ENCODE measurements at places on chromosomes 6 and 20.

GRCh38 chr20:47191074-47191673, 165.3 kb downstream of the ZMYND8 start:
- no peak for DNase-seq

- no peak for DNase-seq
Measured at GRCh38 chr20:8154638-8155037, 22.6 kb downstream of the PLCB1 start.

GRCh38 chr20:13221313-13221672, 219 bp downstream of the ISM1 start:
- DNase-seq = no peak

- DNase-seq = no peak
Measured at GRCh38 chr6:165846123-165846966, 183.3 kb upstream of the PDE10A start.

- no peak for DNase-seq
Measured at GRCh38 chr6:35267897-35268296, 8.4 kb downstream of the ZNF76 start.

DNA sequence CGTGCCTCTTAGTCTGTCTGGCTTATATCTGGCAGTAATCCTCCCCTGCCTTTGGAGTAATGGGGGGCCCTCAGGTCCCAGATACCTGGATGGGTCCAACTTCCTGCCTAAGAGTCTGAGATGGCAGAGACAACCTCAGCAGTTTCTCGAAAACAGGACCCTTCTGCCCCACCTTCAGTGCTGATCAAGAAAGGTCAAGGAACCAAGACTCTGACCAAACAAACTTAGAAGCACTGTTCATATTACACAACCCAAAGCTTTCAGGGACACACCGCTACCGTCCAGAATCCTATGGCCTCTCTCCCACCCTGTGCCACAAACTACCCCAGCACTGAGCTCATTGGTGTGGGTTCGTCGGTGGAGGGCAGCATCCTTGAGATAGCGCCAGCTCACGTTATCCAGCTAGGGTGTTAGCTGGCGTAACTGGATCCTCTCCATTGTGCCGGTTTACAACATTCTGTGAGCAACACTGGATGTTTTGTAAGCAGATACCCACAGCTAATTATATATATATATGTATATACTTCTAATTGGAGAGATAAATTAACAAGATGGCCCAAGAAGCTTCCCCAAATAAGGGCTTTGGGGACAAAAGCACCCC, 7.6 kb upstream of the TMC2 start:
- no peak for DNase-seq

GRCh38 chr6:30877419-30878262, 6.7 kb upstream of the DDR1 start:
- DNase-seq = peak; percentile 66

- DNase-seq = no peak
Measured at GRCh38 chr20:34045930-34046725, 52.4 kb downstream of the RALY start.

- no peak for DNase-seq
Measured at GRCh38 chr20:43432498-43432897, 25.2 kb upstream of the SRSF6 start.

GRCh38 chr6:42431356-42431755, 20.4 kb downstream of the TRERF1 start:
- no peak for DNase-seq

DNA sequence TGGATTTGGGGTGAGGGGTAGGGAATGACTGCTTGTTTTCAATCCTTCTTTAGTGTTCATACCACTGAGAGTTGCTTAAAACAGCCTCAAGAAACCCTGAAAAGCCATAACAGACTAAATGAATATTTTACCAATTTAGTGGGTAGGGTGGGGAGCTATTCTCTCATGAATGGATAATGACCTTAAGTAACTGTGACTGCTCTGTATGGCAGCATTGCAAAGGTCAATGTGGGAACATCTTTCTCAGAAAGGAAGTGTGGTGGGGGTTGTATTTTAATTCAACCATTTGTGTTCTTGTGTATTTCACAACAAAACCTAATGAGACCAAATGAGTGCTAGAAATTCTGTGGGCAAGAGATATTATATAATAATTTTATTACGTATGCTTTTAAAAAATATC, 55.7 kb downstream of the PHACTR2 start:
- DNase-seq = no peak

DNA sequence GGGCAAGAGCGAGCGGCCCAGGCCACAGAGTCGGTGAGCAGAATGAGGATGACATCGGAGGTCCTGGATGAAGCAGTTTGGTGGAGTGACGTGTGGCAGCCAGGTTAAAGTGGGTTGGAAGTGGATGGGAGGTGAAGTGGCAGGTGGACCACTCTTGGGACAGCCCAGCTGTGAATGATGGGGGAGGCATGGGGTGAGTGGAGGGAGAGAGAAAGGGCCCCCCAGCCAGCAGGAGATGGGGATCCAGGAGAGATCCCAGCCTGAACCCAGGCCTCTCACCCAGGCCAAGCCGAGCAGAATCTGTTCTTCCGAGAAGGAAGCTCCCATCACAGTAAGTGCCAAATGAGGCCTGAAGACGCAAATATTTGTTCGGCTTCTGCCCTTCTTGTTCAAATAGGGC, 27.0 kb upstream of the SLC32A1 start:
- no peak for DNase-seq

DNA sequence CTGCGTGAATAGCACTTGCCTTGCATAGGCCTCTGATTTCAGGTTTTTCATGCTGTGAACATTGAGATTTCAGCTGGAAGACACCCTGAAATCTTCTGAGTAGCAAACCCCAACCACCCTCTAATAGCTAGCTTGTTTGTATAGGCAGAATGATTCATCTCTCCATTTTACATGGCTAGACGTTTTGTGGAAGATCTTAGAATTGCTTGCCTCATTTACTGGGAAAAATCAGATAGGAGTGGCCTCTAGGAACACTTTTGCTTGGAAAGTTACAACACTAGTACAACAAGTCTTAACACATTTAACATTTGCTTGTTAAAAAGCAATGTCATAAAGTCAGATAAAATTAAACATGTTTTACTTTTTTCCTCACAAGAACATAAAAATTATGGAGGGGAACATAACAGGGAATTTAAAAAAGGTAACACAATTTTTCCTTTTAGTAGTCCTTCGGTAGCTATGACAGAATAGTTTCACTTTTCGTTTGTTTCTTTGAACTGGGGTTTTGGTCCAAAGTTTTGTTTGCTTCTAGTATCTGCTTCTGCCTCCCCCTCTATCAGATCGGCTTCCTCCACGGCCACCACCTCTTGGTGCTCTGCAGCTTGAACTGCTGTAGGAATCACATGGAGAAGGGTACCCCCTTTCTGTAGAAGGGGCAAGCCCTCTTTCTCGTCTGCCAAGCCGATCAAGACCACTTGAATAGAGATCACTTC, 102.2 kb upstream of the PTCHD4 start:
- no peak for DNase-seq

GRCh38 chr6:167831281-167831828, 4.6 kb downstream of the AFDN start:
- no peak for DNase-seq

DNA sequence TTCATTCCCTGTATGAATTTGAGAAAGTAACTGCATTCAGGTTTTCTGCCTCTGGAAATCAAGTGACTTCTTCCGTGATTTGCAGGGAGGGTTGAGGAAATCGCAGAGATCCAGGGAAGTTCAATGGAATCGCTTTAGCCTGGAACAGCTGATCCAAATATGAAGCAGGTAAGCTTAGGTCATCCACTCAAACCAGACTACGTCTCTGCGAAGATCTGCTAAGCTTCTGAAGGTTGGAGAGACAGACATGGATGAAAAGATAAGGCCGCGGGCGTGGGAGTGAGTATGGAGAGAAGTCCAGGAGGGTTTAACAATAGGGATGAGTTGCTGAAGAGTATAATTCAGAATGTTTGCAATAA, 34.2 kb upstream of the BTN3A2 start:
- no peak for DNase-seq

GRCh38 chr6:106517706-106518105, 111.6 kb downstream of the RTN4IP1 start:
- no peak for DNase-seq

DNA sequence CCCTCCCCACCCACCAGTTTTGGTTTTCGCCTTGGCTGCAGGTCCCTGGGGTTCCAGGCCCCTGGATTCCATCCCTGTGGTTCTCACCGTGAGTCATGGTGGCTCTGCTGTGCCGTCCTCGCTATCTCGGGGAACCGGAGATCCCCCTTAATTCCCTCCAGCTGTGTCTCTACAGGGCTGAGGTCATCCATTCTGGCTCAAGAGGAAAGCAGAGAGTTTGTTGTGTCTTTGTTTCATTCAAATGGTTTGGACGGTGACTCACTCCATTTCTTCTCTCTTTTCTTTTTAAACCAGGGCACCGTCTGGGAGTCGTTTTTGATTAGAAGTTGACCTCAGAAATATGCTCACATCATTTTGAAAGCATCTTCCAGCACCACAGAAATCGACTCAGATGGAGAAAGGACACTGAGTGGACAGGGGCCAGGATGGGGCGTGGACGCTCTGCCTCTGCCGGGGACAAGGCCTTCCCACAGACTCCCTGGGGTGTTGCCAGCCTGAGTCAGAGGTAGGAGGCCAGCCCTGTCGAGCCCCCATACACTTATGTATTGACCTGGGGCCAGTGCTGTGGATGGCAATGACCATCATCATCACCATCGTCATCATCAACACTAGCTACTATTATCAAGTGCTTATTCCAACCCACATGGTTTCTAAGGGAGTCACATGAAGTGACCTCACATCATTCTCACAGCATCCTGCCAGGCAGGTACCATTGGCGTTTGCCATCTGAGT, 176.2 kb downstream of the NFATC2 start:
- DNase-seq = no peak
